CD4-positive, alpha-beta T cell treated with Interleukin-17A for 4 hours (primary cell): ENCODE measurements at places on chromosomes 1 and 21.

- no peak for DNase-seq
These were observed 49.9 kb downstream of the TMEM53 start for GRCh38 chr1:44624268-44624901.

GRCh38 chr1:117646007-117646811 lies 40.4 kb downstream of the TENT5C start:
- DNase-seq = no peak

DNA sequence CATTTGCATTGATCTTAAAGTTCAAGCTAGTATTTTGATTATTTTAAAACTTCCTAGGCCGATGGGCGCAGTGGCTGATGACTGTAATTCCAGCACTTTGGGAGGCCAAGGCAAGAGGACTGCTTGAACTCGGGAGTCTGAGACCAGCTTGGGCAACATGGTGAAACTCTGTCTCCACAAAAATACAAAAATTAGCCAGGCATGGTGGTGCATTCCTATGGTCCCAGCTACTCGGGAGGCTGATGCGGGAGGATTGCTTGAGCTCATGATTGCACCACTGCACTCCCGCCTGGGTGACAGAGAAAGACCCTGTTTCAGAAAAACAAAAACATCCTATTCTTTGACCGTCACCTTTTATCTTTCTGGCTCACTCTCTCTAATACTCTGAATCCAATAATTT lies 30.0 kb downstream of the MFSD2A start:
- no peak for DNase-seq

- no peak for DNase-seq
These were observed 3.4 kb downstream of the GPA33 start for GRCh38 chr1:167086768-167087167.

DNA sequence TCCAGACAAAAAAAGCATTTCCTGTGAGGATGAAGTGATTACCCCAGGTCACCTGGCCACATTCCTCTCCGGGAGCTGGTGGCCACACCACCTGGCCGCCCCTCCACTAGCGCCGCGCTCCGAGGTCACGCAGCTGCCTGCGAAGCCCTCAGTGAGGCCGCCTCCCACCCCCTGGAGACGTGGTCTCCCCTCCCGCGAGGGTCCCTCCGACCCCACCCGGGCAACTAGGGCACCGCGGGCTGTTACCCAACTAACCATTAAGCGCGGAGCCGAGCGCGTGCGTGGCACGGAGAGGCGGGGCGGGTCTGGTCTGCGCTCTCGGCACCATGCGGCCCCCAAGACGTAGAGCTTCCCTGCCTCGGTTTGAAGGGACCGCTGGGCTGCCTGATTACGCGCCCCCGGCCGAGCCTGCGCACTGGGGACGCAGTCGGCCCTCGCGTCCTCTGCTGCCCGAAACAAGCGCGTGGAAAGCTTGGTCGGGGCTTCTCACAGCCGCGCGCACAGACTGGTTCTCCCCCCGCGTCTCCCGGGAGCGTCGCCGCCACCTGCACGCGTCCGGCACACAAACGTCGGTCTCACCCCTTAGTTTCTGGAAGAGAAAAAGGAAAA lies 106.5 kb downstream of the SLC16A1 start:
- peak; percentile 5 for DNase-seq
